Stomach (tissue), 19 donors: ENCODE measurements at places on chromosomes 11 and 22. TPM values are rescaled to one million over a fixed set of nuclear protein-coding genes. Genes with fewer than 3 reads are reported as not detected.

Gene SCGB1D2
- not detected for total RNA-seq

Gene NRGN
- total RNA-seq, result 0.87 TPM

Gene TUBA8
- total RNA-seq, result not detected

DNA sequence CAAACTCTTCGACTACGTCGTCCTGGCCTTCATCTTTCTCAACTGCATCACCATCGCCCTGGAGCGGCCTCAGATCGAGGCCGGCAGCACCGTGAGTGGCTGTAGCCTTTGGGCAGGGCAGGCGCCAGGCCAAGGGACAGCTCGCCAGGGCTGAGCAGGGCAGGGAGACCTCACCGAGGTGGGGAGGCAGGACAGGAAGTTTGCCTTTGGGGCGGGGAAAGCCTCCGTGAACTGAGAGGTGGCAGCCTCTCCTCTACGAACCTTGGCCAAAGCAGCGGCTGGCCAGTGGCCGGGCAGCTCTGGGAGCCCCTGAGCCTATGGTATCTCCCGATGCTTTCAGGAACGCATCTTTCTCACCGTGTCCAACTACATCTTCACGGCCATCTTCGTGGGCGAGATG, 93.2 kb downstream of the CACNA1I start:
- no peak for DNase-seq

- peak; percentile 73 for DNase-seq
Observed at GRCh38 chr11:66745356-66746235, 16.6 kb upstream of the SPTBN2 start.

GRCh38 chr11:73295241-73295995, 12.7 kb upstream of the ARHGEF17 start:
- peak; percentile 72 for DNase-seq

GRCh38 chr11:76977791-76978190, 56.4 kb upstream of the B3GNT6 start:
- no peak for DNase-seq

Gene GDPD4
- not detected for total RNA-seq

- DNase-seq, result no peak
Observed at GRCh38 chr11:4190098-4190497, 95.5 kb downstream of the RRM1 start.
